HFF-Myc (cell line): ENCODE measurements at places on chromosomes 16 and 17.

DNA sequence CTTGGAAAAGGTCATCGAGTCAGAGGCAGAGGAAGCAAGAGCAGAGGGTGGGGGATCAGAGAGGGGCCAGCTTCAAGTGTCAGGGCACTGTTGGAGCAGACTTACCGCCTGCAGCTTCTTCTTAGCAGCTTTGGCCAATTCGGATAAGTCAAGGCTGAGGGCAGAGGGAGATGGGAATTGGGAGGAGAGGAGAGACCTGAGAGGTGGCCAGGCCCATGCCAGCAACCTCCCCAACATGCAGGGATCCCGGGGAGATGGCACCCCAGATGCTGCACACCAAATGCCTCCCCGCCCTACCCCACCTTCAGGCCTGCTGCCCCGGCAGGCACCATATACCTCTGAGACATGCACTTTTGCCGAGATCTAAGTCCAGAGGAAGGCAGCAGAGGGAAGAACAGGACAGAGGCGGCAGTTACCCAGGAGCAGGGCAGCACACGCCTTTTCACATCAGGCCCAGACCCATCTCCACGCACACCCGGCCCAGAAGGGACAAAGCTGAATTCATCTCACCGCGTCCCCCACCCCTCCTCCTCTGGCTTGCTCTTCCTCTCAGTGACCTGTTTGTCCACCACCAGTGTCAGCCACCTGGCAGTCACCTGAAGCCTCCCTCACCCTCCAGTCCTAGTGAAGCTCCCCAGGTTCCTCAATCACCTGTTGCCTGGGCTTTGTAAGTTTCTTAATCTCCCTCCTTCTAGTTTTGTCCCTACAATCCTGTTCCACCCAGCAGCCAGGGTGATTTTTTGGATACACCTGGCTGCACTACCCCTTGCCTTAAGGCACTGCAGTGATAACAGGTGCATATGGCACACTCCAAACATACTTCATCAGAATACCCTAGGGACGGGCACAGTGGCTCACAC, 10.4 kb downstream of the TP53I13 start:
- DNase-seq = no peak

GRCh38 chr16:31414706-31415105, 13.5 kb downstream of the COX6A2 start:
- DNase-seq = no peak

DNA sequence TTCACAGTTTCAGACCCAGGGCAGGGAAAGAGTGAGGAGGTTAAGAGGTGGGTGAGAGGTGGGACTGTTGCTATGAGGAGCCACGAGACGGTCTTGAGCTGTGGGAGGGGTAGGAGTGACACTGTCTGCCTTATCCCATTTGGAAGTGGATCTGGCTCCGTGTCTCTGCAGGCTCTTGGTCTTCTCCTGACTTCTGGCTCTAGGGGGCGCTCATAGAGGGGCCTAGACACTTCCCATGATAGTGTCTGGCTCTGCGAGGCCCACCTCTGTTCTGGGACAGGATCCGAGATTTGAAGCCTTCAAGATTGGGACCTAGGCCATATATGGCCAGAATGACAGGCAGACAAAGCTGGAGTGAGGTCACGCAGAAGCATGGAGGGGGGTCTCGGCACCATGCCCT, 204.5 kb downstream of the GSG1L start:
- DNase-seq = no peak

DNA sequence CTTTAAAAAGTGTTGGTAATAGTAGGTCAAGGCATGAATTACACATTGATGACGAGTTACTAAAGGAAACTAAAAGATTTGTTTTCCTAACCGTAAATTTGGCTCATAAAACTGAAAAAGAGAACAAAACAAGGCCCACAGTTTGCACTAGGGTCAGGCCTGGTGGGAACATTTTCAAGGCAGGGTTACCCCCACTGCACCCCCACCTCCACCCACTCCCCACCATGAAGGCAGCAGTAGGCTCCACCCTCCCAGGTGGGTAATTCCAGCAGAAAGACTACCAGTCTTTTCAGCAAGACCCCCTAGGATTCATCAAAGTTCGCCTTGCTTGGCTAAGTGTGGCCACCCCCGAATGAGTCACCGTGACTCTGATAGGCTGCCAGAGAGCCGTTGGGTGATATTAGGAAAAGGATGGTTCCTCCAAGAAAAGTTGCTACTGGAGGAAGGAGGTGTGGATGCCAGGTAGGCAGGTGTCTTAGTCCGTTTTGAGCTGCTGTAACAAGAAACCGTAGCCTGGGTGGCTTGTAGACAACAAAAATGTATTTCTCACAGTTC, 8.6 kb downstream of the DNAAF1 start:
- no peak for DNase-seq

GRCh38 chr16:80540516-80541305, at the start of gene DYNLRB2:
TSS of gene DYNLRB2 (plus strand) at chr16:80540993. CDS start at chr16:80541077, 84 bp downstream.
- peak; percentile 56 for DNase-seq

DNA sequence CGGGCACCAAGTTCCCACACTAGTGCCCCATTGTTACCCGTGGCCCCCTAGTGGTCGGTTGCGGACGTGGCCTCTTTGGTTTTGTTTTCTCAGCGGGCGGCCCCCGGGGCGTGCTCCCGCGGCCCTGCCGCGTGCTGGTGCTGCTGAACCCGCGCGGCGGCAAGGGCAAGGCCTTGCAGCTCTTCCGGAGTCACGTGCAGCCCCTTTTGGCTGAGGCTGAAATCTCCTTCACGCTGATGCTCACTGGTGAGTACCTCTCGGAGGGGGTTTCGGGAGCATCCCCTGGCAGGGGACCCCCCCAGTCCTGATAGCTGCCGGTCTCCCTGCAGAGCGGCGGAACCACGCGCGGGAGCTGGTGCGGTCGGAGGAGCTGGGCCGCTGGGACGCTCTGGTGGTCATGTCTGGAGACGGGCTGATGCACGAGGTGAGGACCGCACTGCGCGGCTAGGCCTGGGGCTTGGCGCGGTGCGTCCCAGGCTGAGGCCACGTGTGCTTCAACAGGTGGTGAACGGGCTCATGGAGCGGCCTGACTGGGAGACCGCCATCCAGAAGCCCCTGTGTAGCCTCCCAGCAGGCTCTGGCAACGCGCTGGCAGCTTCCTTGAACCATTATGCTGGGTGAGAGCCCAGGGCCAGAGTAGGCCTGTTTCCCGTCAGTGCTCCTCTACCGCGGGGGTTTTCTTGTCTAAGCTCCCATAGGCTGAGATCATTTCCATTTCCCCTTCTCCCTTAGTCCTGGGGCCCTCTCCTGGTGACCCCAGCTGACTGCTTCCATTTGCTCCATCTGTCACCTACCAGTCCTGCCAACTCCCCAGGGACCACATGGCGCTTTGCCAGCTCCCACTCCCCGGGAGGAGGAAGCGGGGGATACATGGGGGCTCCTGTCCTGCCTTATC, 1.7 kb downstream of the SPHK1 start:
- no peak for DNase-seq

- DNase-seq = no peak
Observed at GRCh38 chr17:74644419-74644818, 20.9 kb upstream of the CD300E start.

DNA sequence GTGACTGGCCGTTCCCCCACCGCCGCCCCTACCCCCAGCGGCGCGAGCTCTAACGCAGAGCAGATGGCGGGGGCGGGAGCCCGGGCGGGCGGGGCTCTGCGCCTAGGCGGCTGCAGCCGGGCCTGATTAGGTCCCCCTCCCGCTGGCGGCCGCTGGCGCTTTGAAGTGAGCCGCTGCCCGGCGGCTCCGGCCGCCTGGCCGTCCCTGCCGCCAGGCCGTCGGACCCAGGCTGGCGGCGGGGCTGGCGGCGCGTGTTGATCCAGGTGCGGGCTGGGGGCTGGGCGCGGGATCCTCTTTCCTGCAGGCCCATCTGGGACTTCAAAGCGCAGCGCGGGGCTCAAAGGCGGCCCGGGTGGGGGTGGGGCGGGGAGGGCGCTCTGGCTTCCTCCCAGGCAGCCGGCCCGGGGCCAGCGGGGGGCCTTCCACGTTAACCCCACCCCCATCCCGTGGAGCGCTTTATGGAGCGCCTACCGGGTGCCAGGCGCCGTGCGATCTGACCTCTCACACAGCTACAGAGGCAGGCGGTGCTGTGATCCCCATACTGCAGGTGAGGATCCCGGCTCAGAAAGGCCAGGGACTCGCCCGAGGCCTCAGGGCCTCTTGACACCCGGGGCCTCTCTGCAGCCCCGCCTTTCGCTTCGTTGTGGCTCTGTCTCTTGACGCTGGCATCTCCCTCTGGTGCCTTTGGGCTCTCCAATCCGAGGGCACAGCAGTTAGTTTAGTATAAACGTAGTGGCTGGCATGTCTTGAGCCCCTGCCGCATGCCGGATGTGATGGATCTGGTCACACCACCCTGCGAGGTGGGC, 80.0 kb upstream of the NKD1 start:
- DNase-seq = no peak

GRCh38 chr17:74919440-74920305, 3.4 kb downstream of the USH1G start:
- no peak for DNase-seq

GRCh38 chr16:12900156-12900555, 1.2 kb upstream of the SHISA9 start:
- DNase-seq = no peak

DNA sequence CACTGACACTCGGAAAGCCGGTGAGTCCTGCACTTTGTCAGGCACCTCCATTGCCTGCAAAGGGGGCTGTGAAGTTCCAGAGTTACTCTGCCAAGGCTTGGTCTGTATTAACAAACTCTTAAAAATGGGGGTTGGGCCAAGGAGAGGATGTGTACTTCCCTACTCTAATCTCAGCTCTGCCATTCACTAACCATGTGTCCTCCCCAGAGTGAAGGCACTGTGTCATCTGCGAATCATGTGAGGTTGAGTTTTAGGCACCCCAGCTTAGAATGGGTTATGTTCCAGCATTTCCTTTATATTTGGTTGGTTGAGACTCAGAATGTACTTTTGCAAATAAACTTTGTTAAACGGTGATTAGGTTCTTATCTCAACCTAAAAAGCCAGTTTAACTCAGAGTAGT, 24.9 kb downstream of the ERCC4 start:
- DNase-seq = no peak

- DNase-seq = no peak
Observed at GRCh38 chr17:56678249-56679114, 85.0 kb downstream of the NOG start.

DNA sequence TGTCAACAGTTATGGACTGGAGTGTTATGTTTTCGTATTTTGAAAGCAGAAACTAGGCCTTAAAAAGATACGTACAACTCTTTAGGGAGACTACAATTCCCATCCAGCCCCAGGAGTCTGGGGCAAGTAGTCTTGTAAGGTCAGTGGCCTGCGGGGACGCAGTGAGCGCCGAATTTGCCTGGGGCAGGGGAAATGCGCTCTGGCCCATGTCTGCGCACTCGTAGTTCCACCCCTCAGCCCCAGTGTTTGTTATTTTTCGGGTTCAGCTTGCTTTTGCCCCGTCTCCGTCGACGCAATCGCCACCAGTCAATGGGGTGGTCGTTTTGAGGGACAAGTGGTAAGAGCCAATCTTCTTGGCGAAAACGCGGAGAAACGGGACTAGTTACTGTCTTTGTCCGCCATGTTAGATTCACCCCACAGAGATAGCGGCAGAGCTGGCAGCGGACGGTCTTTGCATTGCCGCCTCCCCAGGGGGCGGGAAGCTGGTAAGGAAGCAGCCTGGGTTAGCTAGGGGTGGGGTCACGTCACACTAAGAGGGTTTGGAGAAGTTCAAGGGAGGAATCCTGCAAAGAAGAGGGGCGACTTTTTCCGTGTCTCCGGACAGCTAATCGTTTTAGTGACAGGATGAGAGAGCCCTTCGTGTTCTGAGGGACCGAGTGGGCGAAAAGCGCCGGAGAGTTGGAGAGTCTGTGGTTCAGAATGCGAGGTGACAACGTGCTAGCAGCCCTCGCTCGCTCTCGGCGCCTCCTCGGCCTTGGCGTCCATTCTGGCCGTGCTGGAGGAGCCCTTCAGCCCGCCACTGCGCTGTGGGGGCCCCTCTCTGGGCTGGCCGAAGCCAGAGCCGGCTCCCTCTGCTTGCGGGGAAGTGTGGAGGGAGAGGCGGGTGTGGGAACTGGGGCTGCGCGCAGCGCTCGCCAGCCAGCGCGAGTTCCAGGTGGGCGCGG, 1.1 kb upstream of the BRCA1 start:
- no peak for DNase-seq

DNA sequence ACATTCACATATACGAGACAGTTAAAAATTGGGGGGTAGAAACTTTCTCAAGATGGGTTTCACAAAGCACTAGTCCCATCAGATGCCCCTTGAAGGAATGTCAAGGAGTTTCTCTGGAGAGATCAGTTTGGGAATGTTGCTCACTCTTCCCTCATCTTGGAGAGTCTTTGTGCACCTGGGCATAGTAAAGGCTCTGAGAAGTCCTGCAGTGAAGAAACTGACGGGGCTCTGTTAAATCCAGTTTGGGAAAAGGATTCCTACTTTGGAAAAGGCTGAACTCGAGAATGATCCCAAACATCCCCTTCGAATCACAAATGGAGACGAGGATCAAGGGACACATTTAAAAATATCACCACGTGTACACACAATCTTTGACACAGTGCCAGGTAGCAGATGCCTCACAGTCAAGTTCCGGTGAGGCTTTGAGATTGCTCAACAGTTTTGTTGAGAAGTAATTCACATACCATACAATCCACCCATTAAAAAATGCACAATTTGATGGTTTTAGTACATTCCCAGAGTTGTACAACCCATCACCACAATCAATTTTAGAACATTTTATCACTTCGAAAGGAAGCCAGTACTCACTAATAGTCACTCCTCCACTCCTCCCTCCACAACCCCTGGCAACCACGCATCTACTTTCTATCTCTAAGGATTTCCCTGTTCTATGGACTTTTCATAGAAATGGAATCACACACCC, 203.4 kb upstream of the FOXF1 start:
- peak; percentile 66 for DNase-seq

GRCh38 chr16:53686710-53687109, 16.9 kb downstream of the RPGRIP1L start:
- no peak for DNase-seq

DNA sequence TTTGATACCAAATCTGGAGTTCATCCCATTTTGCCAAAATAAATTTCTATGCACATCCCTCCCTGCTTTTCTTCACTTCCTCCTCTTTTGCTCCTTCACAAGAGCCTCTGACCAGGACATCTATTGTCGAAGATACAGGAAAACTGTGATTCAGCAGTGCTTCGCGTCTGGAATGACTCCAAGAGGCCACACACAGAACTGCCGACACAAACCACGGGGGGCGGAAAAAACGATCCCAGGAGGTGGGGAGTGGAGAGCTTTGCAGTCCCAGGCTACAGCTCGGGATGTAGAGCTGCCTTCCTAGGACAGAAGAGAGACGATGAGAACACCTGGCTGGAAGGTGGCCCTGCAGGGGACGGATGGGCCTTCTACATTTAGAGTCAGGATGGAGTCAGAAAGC, 102.8 kb downstream of the XYLT1 start:
- no peak for DNase-seq

GRCh38 chr17:37674511-37674910, 31.3 kb upstream of the DDX52 start:
- no peak for DNase-seq

- peak; percentile 5 for DNase-seq
Observed at GRCh38 chr16:27972500-27972899, 91.0 kb downstream of the GSG1L start.

- no peak for DNase-seq
Observed at GRCh38 chr17:66429680-66430079, 127.3 kb downstream of the PRKCA start.

GRCh38 chr17:35407531-35407930, 24.8 kb downstream of the SLFN12 start:
- no peak for DNase-seq
